ENCODE measurements at places on chromosomes 16 and 17.

DNA sequence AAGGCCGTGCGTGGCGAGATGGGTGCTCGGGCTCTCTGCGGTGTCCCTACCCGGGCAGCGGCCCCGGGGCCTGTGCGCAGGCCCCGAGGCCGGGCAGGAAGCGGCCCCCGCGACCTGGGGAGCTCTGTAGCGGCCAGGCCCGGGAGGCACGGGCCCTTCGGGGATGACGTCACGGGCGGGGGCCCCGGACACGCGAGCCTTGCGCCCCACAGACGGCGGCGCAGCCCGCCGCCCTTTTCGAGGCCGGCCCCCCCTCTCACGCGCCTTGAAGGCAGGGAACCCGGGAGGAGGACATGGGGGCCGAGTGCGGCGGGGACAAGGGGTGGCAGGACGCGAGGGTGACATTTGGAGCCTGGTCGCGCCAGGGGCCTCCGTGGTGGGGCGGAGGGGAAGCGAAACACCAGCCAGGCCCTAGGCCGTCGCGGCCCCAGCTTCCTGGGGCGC is 1.1 kb downstream of the RAI1 start:
- DNase-seq = peak; percentile 86

GRCh38 chr16:4500272-4500671 is 24.1 kb downstream of the HMOX2 start:
- no peak for DNase-seq

- DNase-seq = peak; percentile 95
Measured at GRCh38 chr16:56317998-56318826, 107.1 kb downstream of the AMFR start.

- no peak for DNase-seq
Measured at GRCh38 chr17:78722246-78722761, 59.8 kb downstream of the CYTH1 start.

- no peak for DNase-seq
Measured at GRCh38 chr17:55426851-55427586, 5.4 kb upstream of the MMD start.

DNA sequence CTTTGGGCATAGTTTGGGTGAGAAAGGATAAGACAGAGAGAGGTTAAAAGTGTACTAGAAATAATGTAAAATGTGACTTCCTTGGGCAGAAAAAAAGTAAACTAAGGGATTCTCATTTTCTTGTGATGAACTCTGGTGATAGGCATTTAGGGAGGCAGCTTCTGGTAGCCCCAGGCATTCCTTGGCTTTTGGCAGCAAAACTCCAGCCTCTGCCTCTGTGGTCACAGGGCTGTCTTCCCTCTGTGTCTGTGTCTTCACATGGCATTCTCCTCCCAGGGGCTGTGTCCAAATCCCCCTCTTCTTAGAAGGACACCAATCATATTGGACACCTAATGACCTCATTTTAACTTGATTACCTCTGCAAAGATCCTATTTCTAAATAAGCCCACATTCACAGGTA is 54.7 kb downstream of the HS3ST3B1 start:
- DNase-seq = no peak

GRCh38 chr17:38463451-38463858 is 35.2 kb downstream of the ARHGAP23 start:
- no peak for DNase-seq

- no peak for DNase-seq
Measured at GRCh38 chr16:14168146-14168545, 97.0 kb downstream of the MRTFB start.

GRCh38 chr17:10050597-10051101 is 145.6 kb upstream of the RCVRN start:
- peak; percentile 81 for DNase-seq

- DNase-seq = no peak
Measured at GRCh38 chr16:48810436-48810802, 200.4 kb upstream of the N4BP1 start.

- DNase-seq = no peak
Measured at GRCh38 chr17:50659179-50659578, 24.5 kb downstream of the ABCC3 start.

DNA sequence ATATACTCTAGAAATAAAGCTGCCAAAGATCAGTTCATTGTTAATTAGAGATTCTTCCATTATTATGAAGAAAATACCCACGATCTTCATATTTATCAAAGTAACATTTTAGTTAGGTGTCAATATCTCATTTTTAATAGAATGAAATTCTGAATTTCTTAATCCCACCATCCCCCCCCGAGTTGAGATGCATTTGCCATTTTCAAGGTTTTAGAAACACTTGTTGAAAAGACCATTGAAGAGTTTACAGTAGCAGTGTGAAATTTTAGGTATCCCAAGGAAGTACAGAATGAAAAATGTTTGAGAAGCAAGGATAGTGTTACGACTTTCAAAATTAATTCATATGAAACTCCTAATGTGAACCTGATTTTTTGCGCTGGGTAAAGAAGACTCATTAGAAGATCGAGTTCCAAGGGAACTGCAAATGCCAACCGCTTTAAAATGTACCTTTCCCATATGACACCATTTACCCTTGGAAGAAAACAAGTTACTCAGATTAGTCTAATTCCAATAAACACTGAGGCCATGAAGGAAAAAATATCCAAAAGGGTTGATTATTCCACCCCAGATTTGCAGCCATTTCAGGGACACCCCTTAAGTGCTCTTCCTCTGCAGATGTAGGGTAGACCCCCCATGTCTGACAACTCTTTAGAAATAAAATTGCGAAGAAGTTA is 731 bp downstream of the IKZF3 start:
- no peak for DNase-seq

DNA sequence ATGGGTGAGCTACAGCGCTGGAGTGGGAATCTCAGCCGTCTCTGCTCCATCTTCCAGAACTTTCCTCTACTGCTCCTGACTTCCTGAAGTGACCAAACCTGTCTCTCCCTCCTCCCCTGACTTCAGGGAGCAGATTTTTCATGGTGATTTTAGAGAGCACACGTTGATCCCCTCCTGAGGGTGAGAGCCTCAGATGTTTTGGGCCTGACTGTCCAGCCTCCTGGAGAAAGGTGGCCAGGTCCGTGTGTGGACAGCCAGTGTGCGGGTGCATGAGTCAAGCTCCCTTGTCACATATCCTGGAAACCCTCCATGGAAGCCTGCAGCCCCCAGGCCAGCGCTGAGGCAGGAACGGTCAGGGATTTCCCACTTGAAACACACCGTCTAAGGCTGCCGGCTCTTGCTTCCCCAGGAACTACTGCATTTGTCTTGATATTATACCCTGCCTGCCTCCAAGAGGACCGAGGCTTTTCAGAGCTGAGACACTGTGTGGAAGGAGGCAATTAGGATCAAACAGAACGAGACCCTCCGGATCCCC is 143.1 kb downstream of the CMIP start:
- no peak for DNase-seq

GRCh38 chr17:34389126-34389750 is 26.2 kb upstream of the CCL1 start:
- no peak for DNase-seq

DNA sequence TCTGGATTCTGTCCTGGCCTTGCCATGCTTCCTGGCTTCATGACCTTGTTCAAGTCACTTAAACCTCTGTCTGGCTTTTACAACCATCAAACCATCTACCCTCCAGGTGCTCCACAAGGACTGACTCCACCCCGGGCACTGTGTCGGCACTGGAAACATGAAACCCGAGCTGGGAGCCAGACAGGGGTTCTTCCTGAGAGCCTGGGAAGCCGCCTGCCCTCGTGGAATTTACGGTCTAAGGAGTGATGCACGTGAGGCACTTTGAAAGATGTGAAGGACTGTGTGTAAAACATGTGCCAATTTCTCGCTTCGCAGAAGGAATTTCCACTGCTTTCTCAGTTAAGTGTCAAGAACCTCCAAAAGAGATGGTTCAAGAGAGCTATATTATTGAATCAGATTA is 11.6 kb downstream of the CDK5R1 start:
- no peak for DNase-seq

DNA sequence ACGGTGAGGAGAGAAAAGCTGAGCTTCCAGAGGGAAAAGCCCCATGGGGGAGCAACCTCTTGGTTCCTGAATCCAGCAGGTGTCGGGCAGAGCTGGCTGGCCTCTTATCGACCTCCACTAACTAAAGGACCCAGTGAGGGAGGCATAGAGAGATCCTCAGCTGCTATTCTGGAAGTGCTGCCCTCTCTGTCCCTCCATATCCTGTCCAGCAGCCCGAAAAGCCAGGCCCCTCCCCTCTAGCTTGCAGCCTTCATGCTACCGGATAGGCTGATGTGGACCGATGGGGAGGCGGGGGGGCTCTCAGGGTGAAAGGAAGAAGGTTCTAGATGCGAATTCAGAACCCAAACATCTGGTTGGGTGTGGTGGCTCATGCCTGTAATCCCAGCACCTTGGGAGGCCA is 24.9 kb downstream of the MXRA7 start:
- no peak for DNase-seq

DNA sequence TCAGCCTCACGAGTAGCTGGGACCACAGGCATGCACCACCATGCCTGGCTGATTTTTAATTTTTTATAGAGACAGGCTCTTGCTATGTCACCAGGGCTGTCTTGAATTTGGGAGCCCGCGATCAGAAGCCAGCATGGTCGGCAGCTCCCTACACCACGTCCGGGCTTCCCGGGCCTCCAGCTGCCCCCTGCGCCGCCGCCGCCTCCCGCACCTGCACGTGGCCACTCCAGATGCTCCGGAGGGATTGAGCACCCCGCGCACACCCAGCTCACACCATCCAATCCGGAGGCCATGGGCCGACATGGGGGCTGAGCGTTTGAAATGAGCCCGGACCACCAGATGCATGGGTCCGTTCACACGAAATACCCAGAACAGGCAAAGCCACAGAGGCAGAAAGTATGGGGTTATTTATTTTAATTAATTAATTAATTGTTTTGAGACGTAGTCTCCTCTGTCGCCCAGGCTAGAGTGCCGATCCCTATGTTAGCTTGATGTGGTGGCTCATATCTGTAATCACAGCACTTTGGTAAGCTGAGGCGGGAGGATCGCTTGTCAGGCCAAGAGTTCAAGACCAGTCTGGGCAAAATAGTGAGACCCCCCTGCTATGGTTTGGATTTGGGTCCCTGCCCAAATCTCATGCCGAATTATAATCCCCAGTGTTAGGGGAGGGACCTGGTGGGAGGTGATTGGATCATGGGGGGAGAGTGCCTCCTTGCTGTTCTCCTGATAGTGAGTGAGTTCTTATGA is 17.1 kb upstream of the PDXDC1 start:
- DNase-seq = peak; percentile 82

GRCh38 chr16:8893976-8894690 is 12.0 kb downstream of the LITAFD start:
- peak; percentile 58 for DNase-seq

DNA sequence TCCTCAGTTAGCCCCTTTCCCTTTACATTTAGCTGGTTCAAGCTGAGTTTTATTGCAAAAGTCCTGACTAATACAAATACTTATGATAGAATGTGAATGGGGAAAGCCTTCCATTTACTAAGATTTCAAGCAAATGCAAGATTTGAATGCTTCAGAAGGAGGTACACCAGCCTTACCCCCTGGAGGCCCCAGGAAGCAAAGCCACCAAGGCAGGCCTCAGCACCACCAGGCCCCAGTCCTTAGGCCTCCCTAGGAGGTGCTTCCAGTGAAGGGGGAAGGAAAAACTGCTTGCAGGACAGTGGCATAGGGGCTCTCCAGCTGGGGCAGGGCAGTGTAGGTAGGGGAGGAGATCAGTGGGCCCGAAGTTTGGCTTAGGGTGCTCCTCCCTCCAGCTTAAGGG is 7.3 kb upstream of the PRPSAP2 start:
- no peak for DNase-seq

- peak; percentile 19 for DNase-seq
Measured at GRCh38 chr17:75331671-75332070, 42.4 kb upstream of the SLC25A19 start.

DNA sequence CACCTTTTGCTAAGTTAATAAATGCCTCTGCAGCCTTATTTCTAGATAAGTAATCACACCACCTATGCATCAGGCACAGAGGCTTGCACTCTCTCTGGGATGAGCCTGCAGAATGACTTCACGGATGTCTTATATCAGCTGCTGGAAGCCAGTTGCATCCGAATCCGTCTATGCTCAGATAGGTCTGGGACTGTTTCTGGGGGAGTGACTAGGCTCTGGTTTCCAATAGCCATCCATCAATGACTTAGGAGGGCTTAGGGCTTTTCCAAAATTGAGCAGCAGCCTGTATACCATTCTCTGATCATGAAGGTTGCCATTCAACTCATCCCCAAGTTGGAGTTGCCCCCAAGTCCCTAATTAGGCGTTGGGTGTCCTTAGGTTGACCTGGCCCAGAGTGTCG is 113.3 kb upstream of the ERCC4 start:
- no peak for DNase-seq
